ENCODE measurements at places on chromosomes 6 and 20.

- no peak for DNase-seq
Observed at GRCh38 chr20:44039741-44040140, 125.1 kb downstream of the TOX2 start.

- no peak for DNase-seq
Observed at GRCh38 chr6:120951258-120951657, 383.0 kb downstream of the TBC1D32 start.

- no peak for DNase-seq
Observed at GRCh38 chr6:125102891-125103290, 50.7 kb upstream of the TPD52L1 start.

DNA sequence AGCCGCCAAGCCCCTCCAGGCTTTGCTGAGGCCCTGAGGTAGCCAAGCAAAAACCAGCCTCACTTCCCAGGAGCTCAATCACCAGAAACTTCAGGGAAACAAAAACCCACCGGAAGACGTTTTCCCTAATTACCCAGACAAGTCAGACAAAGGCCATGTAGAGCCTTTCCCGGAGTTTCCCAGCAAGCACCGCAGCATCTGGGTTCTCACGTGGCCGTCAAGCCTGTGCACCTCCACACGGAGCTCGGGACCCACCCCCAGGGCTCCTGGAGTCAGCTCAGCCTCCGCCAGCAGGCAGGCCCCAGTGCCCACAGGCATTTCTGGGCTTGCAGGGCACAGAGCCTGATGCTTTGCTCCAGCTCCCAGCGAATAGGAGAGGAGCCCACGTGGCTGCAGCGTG is 10.1 kb upstream of the MRGBP start:
- no peak for DNase-seq

GRCh38 chr6:144265061-144265357 is 20.1 kb upstream of the UTRN start:
- no peak for DNase-seq

DNA sequence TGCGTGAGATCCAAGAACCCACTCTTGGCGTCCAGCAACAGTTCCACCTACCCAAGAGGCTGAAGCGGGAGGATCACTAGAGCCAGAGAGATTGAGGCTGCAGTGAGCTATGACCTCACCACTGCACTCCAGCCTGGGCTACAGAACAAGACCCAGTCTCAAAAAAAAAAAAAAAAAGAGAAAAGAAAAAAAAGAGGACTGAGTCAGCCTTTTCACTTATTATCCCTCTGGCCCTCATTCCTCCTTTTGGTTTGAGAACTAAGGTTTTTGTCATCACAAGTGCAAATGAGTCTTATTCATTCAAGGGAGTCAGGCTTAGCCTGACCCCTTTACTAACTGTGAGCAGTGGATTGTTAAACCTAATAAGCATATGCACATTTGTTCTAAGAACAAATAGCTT is 37.9 kb upstream of the JARID2 start:
- DNase-seq = no peak

DNA sequence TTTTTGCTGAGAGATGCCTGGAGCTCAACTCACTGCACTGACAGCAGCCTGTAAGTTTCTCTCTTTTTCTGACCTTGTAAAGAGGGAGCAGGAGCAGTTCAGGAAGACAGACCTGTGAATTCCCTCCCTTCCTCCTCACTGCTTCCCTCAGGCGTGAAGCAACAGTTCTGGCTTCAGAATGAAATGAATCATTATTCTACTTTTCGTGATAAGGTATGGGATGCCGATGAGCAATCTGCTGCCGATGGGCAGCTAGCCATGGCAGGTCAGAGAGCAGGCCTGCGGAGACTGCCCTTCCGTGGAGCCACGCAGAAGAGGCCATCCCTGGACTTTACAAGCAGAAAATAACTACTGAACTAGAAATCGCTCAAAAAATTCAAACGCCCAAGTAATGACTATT is 426.5 kb upstream of the RNF217 start:
- no peak for DNase-seq

DNA sequence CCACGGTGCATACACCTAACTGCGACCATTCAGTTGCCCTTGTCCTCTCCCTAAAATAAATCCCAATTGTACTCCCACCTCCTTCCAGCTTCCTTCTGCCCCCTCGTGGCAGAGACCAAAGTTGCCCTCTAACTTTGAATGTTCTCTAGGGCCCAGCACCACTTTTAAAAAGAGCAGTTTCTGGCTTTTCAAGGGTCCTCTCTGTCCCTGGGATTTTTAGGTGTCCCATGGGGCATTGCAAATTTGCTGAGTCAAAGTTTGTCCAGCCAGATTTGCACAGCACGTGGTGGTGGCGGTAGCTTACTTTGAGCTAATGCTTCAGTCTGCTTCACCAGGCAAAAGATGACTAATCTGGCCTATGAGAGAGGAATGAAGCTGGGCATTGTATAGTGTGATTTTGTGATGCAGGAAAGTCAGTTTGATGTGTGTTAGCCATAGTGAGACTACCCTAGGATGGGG is 100.2 kb downstream of the PERP start:
- DNase-seq = no peak

DNA sequence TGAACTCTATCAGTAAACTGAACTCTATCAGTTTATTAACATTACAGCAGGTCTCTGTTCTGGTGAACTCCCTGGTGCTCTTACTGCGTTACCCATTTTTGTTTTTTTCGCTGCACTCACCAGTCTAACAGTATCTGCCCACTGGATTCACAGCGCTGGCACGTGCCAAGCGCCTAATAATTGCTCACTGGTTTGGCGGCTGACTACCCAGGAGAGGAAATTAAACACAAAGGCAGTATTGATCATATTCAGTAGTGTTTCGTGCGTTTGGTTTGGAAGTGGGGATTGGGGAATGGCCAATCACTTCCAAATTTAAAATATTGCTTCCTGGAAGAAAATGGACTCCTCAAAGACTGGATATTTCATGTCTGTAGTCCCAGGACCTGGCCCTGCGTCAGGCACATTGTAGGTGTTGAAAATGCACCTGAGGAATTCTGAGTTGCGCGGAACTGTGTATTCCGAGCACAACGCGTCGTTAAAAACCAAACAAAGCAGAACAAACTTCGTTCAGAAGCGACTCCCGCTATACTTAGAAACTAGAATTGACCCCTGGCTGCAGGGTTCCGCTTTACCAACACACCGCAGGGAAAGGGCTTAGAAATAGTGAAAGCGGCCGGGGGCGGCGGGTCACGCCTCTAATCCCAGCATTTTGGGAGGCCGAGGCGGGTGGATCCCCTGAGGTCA is 1.1 kb upstream of the RPS12 start:
- DNase-seq = no peak

DNA sequence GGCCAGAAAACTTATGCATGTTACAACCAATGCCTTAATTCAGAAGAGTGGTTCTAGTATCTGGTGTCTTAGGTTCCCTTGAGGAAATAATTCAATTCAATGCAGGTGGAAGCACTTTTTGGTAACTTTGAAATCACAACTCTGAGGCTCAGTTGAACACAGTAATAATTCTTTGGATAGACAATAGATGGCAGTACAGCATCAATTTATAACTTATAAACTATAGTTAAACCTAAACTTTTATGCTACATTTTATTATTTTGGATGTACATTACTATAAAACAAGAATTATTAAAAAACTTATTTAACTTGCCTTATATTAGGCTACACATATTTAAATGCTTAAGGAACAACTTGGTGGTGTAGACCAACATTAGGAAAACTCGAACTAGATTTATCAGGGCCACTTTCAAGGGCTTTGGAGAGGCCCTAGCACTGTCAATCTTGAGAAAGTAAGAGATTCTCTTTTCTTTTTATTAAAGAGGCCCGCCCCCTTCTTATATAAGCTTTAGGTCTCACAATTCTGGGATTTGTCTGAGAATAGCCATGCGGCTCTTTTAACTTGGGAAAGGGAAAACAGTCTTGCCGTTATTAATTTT is 85.9 kb downstream of the CRYBG1 start:
- no peak for DNase-seq

DNA sequence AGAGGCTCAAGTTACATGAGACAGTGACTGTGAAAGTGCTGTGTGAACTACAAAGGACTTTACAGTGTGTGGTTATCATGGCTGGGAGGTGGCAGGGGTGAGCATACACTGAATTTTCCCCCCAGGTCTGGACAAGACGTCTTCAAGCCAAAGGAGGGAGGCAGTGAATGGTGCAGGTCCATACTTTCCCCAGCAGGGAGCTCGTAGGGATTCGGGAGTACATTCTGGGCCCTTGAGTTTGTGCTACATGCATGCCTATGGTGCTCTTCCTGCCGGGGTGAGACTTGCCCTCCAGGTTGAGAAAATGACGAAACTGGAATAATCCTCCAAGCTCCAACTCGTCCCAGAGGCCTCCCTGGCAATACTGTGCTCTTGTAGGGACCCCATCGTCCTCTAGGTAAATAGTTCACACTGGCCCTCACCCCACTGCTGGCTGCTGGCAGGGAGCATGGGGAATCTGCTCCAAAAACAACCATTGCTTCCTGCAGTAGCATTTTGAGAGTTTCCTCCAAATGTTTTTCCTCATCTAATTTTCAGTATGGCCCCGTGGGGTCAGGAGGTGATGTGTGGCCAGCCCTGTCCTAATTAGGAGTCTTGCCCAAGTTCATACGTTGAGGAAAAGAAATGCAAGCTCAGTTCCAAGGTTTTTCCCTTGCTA is 57.6 kb downstream of the ZNF831 start:
- DNase-seq = no peak

Measured in stimulated activated CD8-positive, alpha-beta memory T cell treated with anti-CD3 and anti-CD28 coated beads, Interleukin-2, amount 100 ng/mL, for 1 hour (primary cell).